Stimulated activated CD4-positive, alpha-beta T cell treated with anti-CD3 and anti-CD28 coated beads, Interleukin-1b, Interleukin-23, amount 100 ng/mL, for 1 hour (primary cell): ENCODE measurements at places on chromosomes 5 and 9.

- DNase-seq = no peak
Measured at GRCh38 chr5:137753691-137754187, 424 bp downstream of the HNRNPA0 start.

- DNase-seq = no peak
Measured at GRCh38 chr9:19146441-19147024, 19.2 kb upstream of the PLIN2 start.

GRCh38 chr9:120931231-120932085 lies 4.9 kb upstream of the TRAF1 start:
- DNase-seq = no peak

GRCh38 chr9:78574354-78575045 lies 277.6 kb downstream of the PSAT1 start:
- no peak for DNase-seq

GRCh38 chr9:76677481-76678055 lies 86.7 kb upstream of the PCA3 start:
- no peak for DNase-seq

DNA sequence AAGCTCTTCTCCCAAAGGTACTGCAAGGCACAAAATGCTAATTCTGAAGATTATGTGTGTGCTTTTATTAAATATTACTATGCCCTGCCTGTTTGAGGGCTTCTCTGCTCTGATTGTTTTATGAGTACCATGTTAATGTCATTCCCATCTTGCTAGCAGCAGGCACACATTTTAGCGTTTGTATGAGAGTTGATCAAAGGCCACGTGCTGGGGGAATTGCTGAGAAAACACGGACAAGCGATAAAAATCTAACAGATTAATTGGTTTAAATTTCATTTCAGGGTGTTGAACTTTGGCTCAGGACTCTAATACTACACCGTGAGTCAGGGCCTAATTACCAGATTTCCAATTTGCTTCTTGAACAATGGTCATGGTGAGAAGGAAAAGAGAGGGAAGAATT lies 298.4 kb downstream of the EBF1 start:
- no peak for DNase-seq

- no peak for DNase-seq
Measured at GRCh38 chr5:139253115-139253514, 40.4 kb upstream of the MATR3 start.
